ENCODE measurements at places on chromosomes 4 and X. TPM values are rescaled to one million over a fixed set of nuclear protein-coding genes. Genes with fewer than 3 reads are reported as not detected.

DNA sequence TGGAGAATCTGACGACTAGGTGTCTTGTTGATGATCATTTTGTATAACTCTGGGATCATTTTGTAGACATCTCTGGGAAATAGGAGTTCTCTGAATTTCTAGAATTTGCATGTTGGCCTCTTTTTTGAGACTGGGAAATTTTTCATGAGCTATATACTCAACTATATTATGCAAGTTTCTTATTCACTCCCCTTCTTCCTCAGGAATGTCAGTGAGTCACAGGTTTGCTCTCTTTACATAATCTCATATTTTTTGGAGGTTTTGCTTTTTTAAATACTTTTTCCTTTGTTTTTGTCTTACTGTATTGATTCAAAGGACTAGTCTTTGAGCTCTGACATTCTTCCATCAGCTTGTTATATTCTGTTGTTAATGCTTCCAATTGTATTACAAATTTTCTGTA is 1324.2 kb downstream of the TECRL start:
- no peak for DNase-seq

DNA sequence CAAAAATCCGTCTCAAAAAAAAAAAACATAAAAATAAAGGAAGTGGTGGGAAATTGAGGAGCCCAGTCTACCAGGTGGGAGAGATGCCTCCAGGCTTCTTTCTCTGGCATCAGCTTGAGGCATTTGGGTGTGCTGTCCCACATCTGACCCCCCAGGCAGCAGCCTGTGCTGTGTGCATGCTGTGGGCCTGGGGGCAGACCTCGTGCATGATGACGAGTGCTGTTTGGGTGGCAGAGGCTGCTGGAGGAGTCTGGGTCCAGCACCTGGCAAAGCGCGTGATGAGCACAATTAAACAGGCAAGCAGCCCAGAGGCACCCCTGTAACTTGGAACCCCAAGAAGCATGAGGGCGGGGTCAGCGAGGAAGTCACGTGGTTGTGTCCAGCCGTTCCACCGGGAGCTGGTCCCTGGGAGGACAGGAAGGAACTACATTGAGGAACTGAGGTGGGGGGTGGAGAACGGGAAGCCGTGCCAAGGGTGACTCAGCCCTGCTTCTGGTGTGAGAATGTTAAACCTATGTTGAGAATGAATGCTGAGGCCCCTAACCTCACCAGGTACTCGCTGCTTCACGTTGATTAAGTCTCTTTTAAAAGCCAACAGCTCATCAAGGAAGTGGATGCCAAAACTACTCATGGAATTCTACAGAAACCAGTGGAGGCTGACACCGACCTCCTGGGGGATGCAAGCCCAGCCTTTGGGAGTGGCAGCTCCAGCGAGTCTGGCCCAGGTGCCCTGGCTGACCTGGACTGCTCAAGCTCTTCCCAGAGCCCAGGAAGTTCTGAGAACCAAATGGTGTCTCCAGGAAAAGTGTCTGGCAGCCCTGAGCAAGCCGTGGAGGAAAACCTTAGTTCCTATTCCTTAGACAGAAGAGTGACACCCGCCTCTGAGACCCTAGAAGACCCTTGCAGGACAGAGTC is 6.1 kb downstream of the TACC3 start:
- no peak for DNase-seq

- no peak for DNase-seq
Observed at GRCh38 chr4:13325744-13326143, 158.4 kb downstream of the RAB28 start.

DNA sequence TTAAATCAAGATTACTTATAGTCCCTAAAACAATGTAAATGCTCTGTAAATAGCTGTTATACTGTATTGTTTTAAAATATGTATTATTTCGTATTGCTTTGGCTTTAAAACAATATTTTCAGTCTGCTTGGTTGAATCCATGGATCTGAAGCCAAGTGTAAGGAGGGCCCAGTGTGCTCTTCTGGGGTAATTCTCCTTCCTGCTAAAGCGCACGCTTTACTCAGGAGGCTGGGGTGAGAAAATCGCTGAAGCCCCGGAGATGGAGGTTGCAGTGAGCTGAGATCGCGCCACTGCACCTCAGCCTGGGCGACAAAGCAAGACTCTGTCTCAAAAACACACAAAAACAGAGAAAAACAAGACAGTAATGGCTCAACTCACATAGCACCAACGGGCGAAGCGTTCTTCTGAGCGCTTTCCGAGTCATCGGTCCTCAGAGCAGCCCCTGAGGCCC is 391 bp upstream of the IDUA start:
- DNase-seq, result no peak

Gene TDO2
- not detected for total RNA-seq

GRCh38 chrX:49001521-49002090 is 458 bp downstream of the GRIPAP1 start:
- no peak for DNase-seq

- DNase-seq, result no peak
Observed at GRCh38 chrX:54043541-54044125, 640 bp downstream of the PHF8 start.

GRCh38 chrX:24990535-24990934 is 25.2 kb downstream of the ARX start:
- no peak for DNase-seq

Gene XAGE1A
- total RNA-seq, result not detected

Measured in thoracic aorta (tissue), 2 donors.